ENCODE measurements at places on chromosomes 7 and 10. TPM values are rescaled to one million over a fixed set of nuclear protein-coding genes. Genes with fewer than 3 reads are reported as not detected.
A peak's percentile ranks its signal among the peaks of the same experiment; 100 is the strongest.

DNA sequence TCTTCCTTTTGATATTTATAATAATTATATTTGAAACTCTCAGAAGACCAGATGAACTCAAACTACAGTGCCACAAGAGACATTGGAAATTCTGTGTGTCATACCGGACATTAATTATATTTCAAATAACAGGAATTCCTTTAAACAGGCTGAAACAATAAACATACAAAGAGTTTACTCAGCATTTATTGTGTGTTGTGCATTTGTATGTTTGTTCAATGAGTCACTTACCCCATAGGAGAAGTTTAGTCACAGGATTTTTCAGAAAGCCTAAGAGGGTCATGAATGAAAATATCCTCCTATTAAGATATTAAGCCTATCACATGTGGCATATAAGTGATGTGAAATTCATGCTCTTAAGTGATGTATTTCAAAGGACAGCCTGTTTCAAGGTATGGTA is 566.8 kb downstream of the CNTNAP2 start:
- H3K36me3 ChIP-seq: no peaks in the 10 kb centered on the region
- H3K27me3 ChIP-seq: no peaks in the 10 kb centered on the region
- no peak overlapping the region for H3K4me3 ChIP-seq
- no peak for DNase-seq
- H3K27ac ChIP-seq: no peak overlapping the region

HKDC1 gene
- 0.19 TPM for total RNA-seq

GRCh38 chr10:98458809-98459784 is 12.4 kb upstream of the HPS1 start:
- no peak overlapping the region for H3K4me3 ChIP-seq
- no peaks in the 10 kb centered on the region for H3K36me3 ChIP-seq
- H3K4me1 ChIP-seq: no peaks in the 10 kb centered on the region
- no peaks in the 10 kb centered on the region for H3K27me3 ChIP-seq
- no peak overlapping the region for H3K27ac ChIP-seq

DNA sequence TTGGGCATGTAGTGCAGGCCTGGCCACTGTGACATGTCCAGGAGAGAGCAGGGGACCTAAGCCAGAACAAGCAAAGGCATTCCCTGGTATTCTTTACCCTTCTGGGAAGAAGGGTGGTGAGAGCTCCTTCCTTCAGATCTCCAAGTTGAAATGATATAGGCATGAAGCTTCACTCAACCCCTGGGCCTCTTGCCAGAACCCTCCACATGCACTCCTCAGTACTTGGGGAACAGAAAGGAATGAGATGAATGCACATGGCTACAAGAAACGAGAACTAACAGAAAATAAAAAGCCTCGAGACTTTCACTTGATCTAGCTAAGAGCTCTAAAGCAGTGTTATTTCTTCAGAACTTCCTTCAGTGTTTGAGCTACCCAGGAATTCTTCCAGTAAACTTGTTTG is 262.2 kb downstream of the ETV1 start:
- H3K27me3 ChIP-seq: no peaks in the 10 kb centered on the region
- H3K36me3 ChIP-seq: no peaks in the 10 kb centered on the region
- DNase-seq: no peak
- no peak overlapping the region for H3K27ac ChIP-seq

DNA sequence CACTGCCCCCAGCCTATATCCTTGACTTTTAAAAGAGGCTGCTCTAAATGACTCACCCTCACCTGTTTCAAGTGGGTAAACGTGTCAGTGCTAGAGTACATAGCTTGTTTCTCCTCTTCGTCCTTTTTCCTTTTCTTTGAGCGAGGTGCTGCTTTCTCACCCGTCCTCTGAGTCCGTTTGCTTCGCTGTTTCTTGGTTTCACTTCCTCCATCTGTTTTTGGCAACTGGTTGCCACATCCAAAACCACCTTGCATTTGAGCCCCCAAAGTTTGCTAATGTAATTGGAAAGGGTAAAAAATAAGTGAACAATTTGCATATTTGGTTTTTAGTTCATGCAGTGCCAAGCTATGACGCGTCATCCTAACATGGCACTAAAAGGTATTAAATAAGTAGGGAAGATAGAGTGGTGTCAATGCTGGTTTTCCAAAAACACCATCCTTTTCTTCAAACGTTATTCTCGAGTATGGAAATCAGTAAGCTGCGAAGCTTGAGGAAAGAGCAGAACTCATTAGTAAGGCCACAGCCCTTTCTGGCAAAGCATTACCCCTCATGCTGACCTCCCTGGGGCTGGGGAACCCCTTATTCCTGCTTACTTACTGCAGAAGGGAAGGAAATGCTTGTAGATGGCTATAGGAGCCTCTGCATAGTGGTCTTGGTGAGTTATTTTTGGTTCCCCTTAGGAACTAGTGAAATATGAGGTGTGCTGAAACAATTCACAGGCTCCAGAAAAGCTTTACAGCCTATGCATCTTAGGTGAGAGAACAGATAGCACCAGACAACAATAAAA is 133.5 kb downstream of the GALNT11 start:
- DNase-seq: no peak
- H3K4me1 ChIP-seq: no peaks in the 10 kb centered on the region
- H3K27me3 ChIP-seq: no peaks in the 10 kb centered on the region
- no peak overlapping the region for H3K4me3 ChIP-seq

IGFBP3 gene
- 68.4 TPM for total RNA-seq

GRCh38 chr7:139515266-139515665 is 8.2 kb upstream of the CLEC2L start:
- H3K4me3 ChIP-seq: no peak overlapping the region
- peaks cover 12% of the 10 kb centered on the region for H3K27me3 ChIP-seq
- H3K27ac ChIP-seq: no peak overlapping the region
- no peaks in the 10 kb centered on the region for H3K4me1 ChIP-seq

GRCh38 chr10:97071496-97071895 is 114.3 kb downstream of the SLIT1 start:
- H3K27ac ChIP-seq: no peak overlapping the region
- H3K4me3 ChIP-seq: no peak overlapping the region
- no peaks in the 10 kb centered on the region for H3K36me3 ChIP-seq

BTBD16 gene
- total RNA-seq: not detected

DNA sequence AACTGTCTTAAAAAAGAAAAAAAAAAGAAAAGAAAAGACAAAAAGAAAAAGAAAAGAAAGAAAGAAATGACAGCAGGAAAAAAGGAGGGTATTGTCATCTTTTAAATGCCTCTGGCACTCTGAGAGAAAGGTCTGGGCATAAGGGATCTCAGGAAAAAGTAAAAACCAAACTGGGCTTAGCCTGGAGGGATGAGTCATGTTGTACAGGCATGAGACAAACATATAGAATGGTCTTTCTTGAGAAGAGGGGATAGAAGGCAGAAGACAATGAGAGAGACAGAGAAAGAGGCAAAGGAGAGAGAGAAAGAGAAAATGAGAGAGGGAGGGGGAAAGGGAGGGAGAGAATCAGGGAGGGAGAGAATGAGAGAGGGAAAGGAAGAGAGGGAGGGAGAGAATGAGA is 32.3 kb upstream of the KCNMA1 start:
- H3K4me3 ChIP-seq: no peak overlapping the region
- H3K27me3 ChIP-seq: peaks cover 65% of the 10 kb centered on the region
- no peak for DNase-seq
- no peak overlapping the region for H3K27ac ChIP-seq
- no peaks in the 10 kb centered on the region for H3K36me3 ChIP-seq

DNA sequence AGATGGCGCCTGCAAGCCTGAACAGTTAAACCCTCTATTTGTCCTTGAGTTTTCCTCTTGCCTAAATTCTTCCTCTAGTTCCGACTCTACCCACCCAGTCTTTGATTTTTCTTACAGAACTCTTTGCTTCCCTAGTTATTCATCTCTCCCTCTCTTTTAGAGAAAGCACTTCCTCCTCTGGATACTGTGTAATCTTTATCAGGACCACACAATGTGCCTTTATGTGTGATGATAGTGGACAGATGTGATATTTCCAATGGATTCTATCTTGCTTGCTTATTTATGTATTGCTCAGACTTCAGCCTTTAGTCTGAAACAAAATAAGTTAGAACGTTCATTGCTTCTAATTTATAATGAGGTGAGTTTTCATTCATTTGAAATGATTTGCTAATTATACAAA is 79.5 kb upstream of the CAV2 start:
- H3K27ac ChIP-seq: no peak overlapping the region
- no peak overlapping the region for H3K4me3 ChIP-seq
- no peak for DNase-seq
- H3K36me3 ChIP-seq: no peaks in the 10 kb centered on the region
- H3K4me1 ChIP-seq: no peaks in the 10 kb centered on the region

LRRC61 gene
- 24.5 TPM for total RNA-seq

TMEM72 gene
- not detected for total RNA-seq

DNA sequence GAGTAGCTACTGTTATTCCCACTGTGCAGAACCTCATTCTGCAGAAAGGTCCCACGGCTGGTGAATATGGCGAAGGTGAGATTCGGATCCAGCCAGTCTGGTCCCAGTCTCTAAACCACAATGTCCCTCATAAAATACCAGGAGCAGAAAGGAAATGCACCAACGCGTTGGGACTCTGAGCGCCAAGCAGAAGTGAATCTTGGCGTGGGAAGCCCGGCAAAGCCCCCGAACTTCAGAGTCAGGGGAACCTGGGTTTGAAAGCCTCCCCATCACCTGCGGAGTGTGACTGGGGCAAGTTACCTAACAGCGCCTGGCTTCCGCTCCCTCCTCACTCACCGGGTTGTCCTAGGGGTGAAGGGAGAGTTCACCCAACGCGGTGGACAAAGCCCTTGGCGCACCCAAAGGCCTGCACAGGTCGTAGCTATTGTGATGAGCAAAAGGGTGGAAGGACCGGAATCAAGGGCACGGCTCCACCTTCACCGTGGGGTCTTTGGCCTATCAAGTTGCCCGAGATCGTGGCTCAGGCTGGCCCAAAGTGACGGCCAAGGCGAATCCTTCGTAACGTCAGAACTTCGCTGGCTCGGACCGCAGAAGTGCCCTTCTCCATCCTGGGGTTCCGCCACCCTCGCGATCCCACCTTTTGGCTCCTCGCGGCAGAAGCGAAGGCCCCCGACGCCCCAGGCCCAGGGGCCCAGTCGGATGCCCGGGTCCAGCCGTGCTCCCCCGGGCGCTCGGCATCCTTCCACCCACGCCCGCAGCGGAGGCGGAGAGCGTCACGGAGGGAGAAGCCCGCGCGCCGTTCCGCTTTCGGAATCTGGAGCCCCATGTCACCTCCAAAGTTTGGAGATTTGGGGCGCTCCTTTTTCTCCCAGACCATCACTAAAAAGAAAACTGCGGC is 811 bp downstream of the RGS10 start:
- no peaks in the 10 kb centered on the region for H3K27me3 ChIP-seq
- DNase-seq: no peak
- peaks cover 24% of the 10 kb centered on the region for H3K4me1 ChIP-seq
- peak overlapping the region; percentile 84 for H3K27ac ChIP-seq
- H3K36me3 ChIP-seq: no peaks in the 10 kb centered on the region
- H3K4me3 ChIP-seq: peak overlapping the region; percentile 73

GRCh38 chr7:128404886-128405470 is 4.8 kb downstream of the IMPDH1 start:
- H3K4me1 ChIP-seq: peaks cover 46% of the 10 kb centered on the region
- peak overlapping the region; percentile 57 for H3K4me3 ChIP-seq
- peaks cover 9% of the 10 kb centered on the region for H3K36me3 ChIP-seq
- H3K27ac ChIP-seq: peak overlapping the region; percentile 36
- H3K27me3 ChIP-seq: no peaks in the 10 kb centered on the region
